ENCODE measurements at places on chromosomes 12 and 14.
A peak's percentile ranks its signal among the peaks of the same experiment; 100 is the strongest.

GRCh38 chr12:107914460-107914977, 140.0 kb downstream of the ASCL4 start:
- no peak for DNase-seq

GRCh38 chr12:6539707-6540134, 5.4 kb downstream of the GAPDH start:
- DNase-seq, result peak; percentile 17

DNA sequence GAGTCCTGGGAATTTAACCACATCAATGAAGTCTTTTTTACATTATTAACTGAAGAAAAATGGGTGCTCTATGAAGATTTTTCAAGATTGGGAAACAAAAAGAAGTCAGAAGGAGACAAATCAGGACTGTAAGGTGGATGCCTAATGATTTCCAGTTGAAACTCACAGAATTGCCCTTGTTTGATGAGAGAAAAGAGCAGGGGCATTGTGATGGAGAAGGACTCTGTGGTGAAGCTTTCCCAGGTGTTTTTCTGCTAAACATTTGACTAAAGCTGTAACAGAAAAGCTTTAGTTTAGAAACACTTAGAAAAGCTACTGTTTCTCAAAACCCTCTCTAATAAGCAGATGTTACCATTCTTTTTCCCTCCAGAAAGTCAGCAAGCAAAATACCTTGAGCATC, 5.8 kb downstream of the IRAK4 start:
- no peak for DNase-seq

DNA sequence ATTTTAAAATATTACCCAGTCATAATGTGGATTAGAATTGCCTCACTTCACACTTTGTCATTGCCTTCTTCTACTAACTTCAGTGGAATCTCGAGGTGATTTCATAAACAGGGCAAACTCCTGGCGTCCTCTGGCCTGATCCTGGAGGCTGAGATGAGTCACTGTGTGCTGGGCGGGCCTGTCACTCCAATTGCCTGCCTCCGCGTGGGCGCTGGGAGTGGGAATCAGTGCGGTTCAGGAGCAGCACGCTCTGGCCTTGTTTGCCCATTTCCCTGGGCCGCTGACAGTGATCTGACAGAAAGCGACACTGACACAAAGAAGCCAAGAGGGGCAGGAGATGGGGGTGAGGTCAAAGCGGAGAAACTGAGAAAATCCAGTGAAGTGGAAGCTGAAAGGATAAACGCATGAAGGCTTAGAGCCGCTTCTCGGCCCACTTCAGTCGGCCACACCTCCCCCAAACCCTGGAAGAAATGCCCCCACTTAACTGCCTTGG, 29.7 kb downstream of the LGR5 start:
- peak; percentile 70 for DNase-seq

DNA sequence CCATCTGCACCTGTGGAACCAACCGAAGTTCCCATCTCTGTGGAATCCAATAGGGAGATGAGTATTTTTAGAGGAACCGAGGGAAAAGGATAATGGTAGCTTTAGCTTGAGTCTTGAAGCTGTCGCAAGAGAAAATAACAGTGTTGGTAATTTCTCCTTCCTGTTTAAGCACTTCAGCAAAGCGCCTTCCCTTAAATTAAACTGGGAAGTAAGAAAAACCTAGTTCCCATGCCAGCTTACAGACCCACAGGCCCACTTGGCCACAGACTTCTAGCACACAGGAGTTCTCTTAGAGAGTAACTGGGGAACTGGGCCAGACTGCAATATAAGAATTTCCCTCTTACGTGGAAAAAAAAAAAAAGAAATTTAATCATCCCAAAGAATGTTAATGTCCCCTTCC, 223.8 kb downstream of the EFCAB11 start:
- DNase-seq, result no peak
